ENCODE measurements at places on chromosomes 6 and 20.

GRCh38 chr6:24157886-24158285 is 31.9 kb downstream of the NRSN1 start:
- DNase-seq, result no peak

DNA sequence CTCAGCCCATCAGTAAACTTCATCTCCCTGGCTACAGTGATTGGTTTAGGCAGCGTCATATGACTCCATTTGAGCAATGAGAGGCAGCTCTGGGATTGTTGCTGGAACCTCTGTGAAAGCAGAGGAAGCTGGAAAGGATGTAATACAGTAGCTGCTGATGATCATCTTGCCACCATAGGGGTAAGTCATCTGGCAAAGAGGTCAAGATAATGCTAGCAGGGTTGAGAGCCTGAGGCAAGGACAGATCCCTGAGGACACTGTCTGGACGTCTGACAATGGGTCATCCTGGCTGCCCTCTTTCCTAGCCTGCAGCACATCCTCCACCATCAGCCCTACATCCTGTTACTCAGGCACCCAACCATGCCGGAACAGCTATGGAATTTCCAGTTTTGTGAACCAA is 25.5 kb upstream of the FKBP1A start:
- no peak for DNase-seq

GRCh38 chr6:162090734-162091133 is 636.8 kb downstream of the PRKN start:
- no peak for DNase-seq

- no peak for DNase-seq
These were observed 313.3 kb downstream of the BMP7 start for GRCh38 chr20:56953048-56953586.

DNA sequence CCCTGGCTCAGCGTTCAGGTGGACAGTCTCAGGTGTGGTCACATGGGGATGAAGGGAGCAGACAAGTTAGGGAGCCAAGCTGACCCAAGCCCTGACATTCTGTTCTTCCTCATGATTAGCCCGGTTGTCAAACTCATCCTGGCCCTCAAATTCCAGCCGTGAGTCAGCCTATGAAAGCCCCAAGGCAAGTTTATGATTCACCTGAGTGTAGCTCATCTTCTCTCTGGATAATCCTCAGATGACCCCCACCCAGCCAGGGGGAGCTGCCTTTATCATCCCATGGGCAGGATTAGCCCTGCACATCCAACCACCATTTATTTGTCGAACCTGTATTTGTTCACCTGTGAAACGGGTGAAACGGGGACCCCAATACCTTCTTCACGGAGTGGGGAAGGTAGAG is 161.9 kb downstream of the DHX35 start:
- DNase-seq, result no peak

All from NCI-H2107 (cell line).